Fibroblast of the aortic adventitia (primary cell): ENCODE measurements at places on chromosomes 16 and 17. TPM values are rescaled to one million over a fixed set of nuclear protein-coding genes. Genes with fewer than 3 reads are reported as not detected.

Gene KAT8
- 25.1 and 31.5 TPM in 2 replicates for total RNA-seq

Gene KIF18B
- 0.08 and 10.8 TPM in 2 replicates for total RNA-seq

Gene SMTNL2
- total RNA-seq: 0.16 TPM in 1 of 2 replicates, not detected in the other

Gene FA2H
- total RNA-seq: not detected in 2 replicates

Gene CRISPLD2
- total RNA-seq: 0.99 and 29.3 TPM in 2 replicates

Gene NAE1
- 48.2 and 71.3 TPM in 2 replicates for total RNA-seq

Gene FBXW10
- under 0.01 TPM in 1 of 2 replicates, not detected in the other for total RNA-seq

Gene SLC16A5
- total RNA-seq: 2.8 and 4.4 TPM in 2 replicates

Gene WNT9B
- total RNA-seq: 0.09 TPM in 1 of 2 replicates, not detected in the other

Gene NHLRC4
- 2.0 and 2.5 TPM in 2 replicates for total RNA-seq

Gene MYH3
- total RNA-seq: 0.45 and 1.1 TPM in 2 replicates

Gene DNAI2
- total RNA-seq: not detected in 2 replicates

Gene FNDC8
- not detected in 2 replicates for total RNA-seq
